Lower lobe of right lung (tissue), 2 donors: ENCODE measurements at places on chromosomes 2 and 18. TPM values are rescaled to one million over a fixed set of nuclear protein-coding genes. Genes with fewer than 3 reads are reported as not detected.

GRCh38 chr18:48902023-48902855 lies 48.5 kb downstream of the SMAD7 start:
- DNase-seq = peak; percentile 89

DNA sequence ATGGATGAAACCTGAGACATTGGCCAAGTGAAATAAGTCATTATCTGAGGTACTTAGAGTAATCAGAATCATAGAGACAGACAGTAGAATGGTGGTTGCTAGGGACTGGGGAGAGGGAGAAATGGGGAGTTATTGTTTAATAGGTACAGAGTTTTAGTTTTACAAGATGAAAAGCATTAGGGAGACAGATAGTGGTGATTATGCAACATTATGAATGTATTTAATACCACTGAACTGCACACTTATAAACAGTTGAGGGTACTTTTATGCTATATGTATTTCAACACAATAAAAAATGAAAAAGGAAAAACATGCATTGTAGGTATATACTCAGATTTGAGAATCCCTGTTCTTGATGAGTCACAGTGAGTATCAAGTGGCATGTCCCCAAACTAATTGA lies 59.7 kb downstream of the EPC2 start:
- no peak for DNase-seq

GRCh38 chr2:82964341-82964740 lies 1494.7 kb downstream of the SUCLG1 start:
- no peak for DNase-seq

- peak; percentile 71 for DNase-seq
Observed at GRCh38 chr2:37472959-37473358, 128.5 kb downstream of the QPCT start.

CHRNA1 gene
- not detected for total RNA-seq

SNTG2 gene
- total RNA-seq = 1.4 TPM

GRCh38 chr2:10875126-10875525 lies 36.6 kb upstream of the KCNF1 start:
- no peak for DNase-seq
